Globus pallidus (tissue), 1 donor: ENCODE measurements at places on chromosomes 6 and 20.

GRCh38 chr6:72636215-72636614 lies 14.4 kb downstream of the KCNQ5 start:
- DNase-seq = no peak

- no peak for DNase-seq
These were observed 74.6 kb downstream of the ATG5 start for GRCh38 chr6:106250953-106251352.

DNA sequence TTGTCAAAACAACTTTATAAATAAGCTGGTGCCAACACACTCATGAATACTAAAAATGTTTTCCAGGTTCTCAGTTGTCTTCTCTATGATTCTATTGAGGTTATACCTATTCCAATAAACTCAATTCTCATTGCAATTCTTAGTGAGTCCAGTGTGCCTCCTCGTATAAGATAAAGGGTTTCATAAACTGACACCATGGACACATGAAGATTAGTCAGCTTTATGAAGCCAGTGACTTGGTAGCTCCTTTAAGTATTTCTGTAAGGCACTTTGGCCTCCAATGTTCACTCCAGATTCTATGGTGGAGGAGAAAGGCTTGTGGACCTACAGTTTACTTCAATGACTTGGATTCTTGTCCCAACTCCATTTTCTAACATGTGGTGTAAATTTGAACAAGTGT lies 521.3 kb upstream of the JARID2 start:
- DNase-seq = no peak

GRCh38 chr20:1565461-1565860 lies 8.0 kb upstream of the SIRPD start:
- no peak for DNase-seq

DNA sequence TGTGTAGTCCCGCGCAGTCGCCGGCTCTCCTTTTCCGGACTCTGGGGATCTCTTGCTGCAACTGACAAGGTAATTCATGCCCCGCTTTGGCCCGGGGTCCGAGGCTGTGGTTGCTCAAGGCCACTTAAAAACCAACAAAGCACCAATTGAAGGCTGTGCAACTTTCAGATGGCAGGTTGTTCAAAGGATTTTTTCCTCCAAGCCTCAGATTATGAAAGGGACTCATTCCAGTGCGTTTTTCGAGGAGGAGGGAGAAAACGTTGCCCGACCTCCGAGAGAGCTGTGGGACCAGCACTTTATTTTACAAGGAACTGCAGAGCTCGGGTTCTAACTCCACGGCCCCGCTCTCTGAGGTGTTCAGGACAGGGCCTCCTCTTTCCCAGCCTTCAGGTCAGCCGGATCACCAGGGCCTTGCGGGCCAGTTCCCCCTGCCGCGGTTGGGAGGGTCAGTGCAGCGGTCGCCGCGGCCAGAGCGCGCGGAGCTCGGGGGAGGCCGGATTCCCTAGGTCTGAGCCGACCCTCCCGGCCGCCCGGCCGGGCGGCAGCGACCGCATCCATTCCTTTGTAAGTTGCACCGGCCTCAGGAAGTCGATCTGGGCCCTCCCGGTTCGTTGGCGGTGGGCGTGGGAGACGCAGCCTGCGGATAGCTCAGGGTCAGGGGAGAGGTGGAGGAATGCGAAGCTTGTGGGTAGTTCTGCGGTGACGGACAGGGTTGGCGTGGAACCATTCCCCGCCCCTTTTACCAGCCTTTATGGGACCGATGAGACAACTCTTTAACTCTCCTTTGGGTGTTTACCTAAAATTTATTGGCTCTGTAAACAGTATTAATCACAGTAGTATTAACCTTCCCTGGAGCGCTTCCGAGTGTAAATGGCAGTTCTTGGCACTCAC lies 1.6 kb downstream of the UTRN start:
- DNase-seq = peak; percentile 5

- DNase-seq = no peak
These were observed 14.2 kb upstream of the ADRM1 start for GRCh38 chr20:62288535-62289105.

DNA sequence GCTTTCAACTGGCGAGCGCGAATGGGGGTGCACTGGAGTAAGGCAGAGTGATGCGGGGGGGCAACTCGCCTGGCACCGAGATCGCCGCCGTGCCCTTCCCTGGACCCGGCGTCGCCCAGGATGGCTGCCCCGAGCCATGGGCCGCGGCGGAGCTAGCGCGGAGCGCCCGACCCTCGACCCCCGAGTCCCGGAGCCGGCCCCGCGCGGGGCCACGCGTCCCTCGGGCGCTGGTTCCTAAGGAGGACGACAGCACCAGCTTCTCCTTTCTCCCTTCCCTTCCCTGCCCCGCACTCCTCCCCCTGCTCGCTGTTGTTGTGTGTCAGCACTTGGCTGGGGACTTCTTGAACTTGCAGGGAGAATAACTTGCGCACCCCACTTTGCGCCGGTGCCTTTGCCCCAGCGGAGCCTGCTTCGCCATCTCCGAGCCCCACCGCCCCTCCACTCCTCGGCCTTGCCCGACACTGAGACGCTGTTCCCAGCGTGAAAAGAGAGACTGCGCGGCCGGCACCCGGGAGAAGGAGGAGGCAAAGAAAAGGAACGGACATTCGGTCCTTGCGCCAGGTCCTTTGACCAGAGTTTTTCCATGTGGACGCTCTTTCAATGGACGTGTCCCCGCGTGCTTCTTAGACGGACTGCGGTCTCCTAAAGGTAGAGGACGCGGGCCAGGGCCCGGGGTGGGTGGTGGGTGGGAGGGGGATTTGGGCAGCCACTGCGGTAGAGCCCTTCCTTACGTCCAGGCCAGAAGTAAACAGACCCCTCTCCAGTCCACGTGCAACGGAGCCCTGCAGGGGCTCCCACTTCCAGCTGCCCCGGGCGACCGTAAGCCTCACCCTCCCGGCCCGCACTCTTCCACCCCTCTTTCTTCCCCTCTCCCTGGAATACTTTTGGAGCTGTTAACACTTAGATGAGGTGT lies 998 bp downstream of the BMP2 start:
- DNase-seq = peak; percentile 24
